ENCODE measurements at places on chromosomes 5 and 9.

DNA sequence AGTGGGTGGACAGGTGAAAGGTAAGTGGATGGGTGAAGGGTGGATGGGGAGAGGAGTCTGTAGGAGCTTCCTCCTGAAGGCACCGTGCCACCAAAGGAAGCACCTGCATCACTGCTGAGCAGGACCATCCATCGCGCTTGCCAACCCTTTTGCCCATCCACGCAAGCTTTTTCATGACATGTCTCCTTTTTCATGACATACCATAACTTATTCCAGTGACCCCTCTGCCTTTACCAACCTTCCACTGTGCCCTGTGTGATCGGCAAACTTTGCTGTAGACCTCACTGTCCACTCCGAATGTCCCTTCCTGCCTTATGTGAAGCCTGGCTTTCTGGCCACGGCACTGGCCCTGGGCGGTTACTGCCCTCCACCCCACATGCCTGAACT is 13.4 kb downstream of the FLT4 start:
- no peak for DNase-seq

DNA sequence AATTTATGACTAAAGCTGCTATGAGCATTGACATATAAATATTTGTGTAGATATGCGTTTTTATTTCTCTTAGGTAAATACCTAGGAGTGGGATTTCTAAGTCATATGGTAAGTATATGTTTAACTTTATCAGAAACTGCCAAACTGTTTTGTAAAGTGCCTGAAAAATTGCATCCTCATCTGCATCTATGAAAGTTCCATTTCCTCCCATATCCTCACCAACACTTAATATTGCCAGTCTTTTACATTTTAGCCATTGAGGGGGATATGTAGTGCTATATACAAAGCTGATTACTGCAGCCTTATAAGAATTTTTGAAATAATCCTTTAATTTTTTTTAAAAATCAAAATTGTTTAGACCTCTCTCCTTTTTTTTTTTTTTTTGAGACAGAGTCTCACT is 123.1 kb upstream of the SPRY4 start:
- no peak for DNase-seq

DNA sequence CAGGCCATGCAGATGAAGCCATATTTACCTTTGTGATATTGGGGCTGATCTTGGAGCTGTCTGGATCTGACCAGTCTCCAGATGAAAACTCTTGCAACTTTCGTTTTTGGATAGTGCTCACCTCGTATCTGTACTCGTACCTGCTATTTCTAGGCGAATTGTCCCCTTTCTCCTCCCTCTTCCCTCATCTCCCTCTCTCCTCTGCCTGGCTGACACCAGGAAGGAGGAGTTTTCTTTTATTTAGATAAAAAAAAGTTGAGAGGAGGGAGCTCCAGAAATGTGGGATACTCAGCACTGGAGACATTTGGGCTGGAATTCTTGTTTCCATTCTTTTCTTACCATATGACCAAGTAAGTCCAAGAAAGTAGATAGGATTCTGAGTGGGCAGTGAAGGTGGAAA is 54.6 kb upstream of the ABL1 start:
- DNase-seq: no peak

- DNase-seq: no peak
Measured at GRCh38 chr5:133116601-133117000, 64.8 kb downstream of the HSPA4 start.

GRCh38 chr9:33364127-33364526 is 38.2 kb downstream of the AQP7 start:
- DNase-seq: no peak

- DNase-seq: no peak
Measured at GRCh38 chr5:26645659-26646058, 392.7 kb downstream of the CDH9 start.

DNA sequence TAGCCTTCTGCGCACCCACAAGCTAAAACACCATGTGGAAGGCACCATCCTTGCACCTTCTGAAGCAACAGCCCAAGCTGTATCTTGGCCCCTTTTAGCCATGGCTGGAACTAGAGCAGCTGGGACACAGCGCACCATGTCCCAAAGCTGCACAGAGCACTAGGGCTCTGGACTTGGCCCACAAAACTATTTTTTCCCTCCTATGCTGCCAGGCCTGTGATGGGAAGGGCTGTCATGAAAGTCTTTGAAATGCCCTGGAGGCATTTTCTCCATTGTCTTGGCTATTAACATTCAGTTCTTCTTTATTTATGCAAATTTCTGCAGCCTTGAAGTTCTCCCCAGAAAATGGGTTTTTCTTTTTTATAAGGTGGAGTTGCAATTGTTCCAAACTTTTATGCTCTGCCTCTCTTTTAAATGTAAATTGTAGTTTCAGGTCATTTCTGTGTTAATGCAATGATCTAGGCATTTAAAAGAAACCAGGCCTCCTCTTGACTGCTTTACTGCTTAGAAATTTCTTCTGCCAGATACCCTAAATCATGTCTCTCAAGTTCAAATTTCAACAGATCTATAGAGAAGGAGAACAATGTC is 996.3 kb downstream of the TAF11L14 start:
- no peak for DNase-seq

DNA sequence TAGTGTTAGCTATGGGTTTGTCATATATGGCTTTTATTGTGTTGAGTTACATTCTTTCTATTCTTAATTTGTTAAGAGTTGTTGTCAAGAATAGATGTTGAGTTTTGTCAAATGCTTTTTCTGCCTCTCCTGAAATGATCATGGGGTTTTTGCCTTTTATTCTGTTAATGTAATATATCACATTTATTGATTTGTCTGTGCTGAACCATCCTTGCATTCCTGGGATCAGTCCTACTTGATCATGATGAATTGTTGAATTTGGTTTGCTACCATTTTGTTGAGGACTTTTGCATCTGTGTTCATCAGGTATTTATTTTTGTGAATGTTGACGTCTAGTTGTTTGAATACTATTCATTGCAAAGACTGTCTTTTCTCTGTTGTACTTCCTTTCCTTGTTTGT is 23.9 kb downstream of the RIC1 start:
- no peak for DNase-seq

DNA sequence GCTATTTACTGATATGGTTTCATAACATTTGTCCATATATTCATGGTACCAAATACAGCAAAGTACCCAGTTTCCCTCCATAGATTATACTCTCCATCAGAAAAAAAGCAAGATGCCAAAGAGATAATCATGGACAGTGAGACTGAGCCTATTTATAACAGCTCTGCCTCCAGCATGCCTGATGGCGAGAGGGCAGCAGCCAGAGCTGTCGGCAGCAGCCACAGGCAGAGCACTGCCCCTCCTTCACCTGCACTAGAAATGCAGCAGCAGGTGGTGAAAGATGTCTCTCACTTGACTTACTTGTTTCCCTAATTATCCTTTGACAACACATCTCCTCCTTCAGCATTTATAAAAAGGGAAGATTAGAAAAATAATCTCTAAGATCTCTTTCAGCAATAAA is 32.4 kb downstream of the CTNNAL1 start:
- no peak for DNase-seq

GRCh38 chr5:102106599-102106998 is 189.5 kb downstream of the SLCO4C1 start:
- no peak for DNase-seq

DNA sequence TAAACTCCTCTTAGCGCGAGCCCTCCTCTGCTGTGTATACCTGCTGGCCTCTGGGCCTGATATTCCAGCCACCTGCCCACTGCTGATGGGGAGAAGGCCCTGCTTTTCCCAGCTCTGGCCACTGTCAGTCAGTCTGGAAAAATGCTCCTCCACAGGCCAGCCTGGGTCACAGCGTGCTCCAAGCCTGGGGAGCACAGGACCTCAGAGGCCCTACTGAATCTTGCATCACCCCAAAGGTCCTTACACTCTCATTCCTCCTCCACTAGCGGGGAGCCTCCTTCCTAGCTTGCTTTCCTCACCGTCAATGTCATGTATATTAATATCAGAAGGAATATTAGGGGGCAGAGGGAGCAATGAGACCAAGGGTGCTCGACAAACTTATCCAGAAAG is 73.7 kb downstream of the SHB start:
- no peak for DNase-seq

DNA sequence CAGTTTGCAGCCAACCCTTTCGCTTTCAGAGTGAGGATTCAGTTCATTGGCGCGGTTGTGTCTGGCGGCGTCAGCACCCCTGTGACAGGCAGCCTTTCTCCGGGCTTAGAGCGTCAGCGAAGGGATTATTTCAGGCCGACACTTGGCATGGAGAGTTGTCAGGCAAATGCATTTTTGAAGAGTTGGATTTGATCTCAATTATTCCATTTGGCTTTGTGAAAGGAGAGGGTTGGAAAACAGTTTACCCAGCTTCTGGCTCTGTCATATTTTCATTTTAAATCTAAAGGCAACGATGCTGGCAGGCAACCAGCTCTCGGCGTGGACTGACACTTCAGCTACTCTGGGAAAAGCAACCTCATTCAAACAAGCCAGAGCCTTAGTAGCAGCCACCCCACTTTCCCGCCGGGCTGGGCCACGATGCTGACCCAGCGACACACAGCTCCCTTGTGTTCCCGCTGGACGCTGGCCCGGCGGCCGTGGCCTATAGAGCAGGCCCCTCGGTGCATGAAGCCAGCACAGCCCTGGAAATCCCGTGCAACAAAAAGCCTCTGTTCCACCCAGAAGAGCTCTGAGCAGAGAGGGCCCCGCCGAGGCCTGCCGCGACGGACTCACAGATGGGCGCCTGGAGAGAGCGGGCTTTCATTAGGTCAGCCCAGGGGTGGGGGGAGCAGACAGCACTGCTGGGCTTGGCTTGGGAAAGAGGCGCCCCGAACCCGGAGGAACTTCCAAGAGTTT is 28.9 kb upstream of the LPCAT1 start:
- DNase-seq: no peak

DNA sequence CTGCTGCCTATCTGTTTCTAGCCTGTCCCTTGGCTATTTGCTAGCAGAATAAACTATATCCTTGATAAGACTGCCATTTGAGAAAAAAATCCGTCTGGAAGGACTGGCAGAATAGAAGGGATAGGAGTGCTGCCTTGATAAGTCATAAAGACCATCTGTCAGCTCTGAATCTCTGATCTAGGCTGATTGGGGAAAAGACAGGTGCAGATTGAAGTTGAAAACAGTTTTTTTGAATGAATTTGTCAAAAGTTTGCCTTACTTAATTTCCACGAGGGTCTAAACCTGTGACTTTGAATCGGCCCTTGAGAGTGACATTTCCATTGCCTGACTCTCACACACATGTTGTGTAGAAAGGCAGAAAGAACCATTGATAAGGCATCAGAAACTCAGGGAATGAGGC is 218.6 kb downstream of the MAN2A1 start:
- no peak for DNase-seq

DNA sequence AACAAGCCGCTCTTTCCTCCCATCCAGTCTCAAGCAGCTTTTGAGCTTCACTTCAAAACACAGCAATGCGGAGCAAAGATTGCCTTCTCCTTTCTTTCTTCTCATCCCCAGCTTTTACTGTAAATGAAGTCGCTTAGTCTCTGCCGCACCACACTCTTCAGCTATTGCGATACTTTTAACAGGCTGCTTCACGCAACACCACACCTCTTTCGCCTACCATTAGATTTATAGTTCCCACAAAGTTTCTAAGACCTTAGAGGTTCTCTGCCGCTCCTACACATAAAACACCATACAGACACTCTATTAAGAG is 711 bp downstream of the PGGT1B start:
- DNase-seq: peak; percentile 15

GRCh38 chr9:113600023-113600823 is 136.7 kb downstream of the RGS3 start:
- DNase-seq: no peak

DNA sequence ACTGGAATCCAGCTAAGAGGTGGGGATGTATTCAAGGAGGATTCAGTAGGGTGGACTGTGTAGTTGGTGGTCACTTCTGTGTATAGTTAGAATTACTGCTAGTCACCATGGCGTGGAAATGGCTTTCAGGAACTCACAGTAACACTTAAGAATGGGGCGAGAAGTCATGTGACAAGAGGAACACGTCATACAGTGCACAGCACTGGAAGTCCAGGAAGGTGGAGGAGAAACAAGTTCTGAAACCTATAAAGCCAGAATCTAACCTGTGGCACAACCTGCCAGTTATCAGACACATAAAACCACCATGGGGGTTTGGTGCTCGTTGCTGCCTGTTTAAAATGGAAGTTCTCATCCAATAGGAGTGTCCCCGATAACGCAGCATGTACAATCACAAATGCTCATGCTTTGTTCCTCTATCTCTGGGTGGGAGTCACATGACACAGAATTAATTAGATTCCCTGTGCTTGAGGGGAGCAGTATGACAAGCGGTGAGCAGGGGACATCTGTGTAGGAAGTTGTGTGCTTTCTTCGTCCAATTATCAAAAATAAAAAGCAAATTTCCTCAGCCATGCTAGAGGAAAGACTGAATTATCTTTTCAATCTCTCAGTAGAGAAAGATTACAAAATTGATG is 193.0 kb downstream of the SPOCK1 start:
- no peak for DNase-seq

GRCh38 chr9:87792831-87793288 is 66.9 kb downstream of the CTSL start:
- peak; percentile 88 for DNase-seq

GRCh38 chr5:146005723-146006122 is 69.3 kb downstream of the SH3RF2 start:
- DNase-seq: no peak

DNA sequence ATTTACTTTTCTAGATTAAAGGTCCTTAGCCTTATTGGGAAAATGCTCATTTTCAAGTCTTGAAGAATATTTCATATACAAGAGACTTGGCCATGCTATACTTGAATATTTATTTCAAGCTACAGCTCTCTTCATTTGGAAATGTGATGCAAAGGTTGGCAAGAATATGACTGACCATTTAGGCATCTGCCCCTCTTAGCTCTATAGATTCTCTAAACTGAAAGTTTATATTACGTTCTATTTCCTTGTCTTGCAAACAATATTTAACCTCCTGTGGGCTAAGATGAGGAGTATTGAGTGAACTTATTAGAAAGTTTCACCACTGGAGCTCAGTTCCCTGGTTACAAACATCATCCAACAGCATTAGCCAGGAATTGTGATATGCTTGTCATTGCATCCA is 593.1 kb downstream of the MAT2B start:
- no peak for DNase-seq

GRCh38 chr5:116765441-116765840 is 190.8 kb upstream of the SEMA6A start:
- DNase-seq: peak; percentile 78

DNA sequence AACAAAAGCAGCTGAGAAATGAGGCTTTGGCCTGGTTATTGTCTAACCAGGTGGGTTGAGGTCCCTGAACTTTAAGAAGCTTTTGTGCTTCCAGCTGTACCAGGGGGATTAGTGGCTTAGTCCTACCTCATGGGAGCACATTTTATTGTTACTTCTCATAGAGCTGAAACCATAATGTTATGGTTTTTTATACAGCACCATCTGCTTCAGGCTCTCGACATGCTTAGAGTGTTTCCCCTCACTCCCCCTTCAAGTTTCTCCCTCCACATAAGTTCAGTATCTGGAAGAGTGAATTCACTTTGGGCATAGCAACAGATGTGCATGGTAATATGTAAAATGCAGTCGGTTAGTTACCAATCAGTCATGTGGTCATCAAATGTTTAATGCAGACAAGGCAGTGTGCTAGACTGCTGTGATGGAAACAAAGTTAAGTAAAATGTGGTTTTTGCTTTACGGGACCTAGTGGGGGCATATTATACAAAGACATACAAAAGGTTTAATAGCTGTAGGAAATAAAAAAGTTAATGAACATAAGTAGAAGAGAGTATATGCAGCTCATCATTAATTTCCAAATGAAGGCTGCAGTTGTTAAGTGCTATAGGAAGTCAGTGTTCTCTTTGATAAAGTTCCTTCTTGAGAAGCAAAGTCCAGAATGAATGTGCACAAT is 95.9 kb upstream of the SPRY4 start:
- no peak for DNase-seq
